Stimulated activated CD8-positive, alpha-beta memory T cell treated with anti-CD3 and anti-CD28 coated beads, Interleukin-4, amount 100 ng/mL, for 1 hour (primary cell): ENCODE measurements at places on chromosomes 11 and 22.

DNA sequence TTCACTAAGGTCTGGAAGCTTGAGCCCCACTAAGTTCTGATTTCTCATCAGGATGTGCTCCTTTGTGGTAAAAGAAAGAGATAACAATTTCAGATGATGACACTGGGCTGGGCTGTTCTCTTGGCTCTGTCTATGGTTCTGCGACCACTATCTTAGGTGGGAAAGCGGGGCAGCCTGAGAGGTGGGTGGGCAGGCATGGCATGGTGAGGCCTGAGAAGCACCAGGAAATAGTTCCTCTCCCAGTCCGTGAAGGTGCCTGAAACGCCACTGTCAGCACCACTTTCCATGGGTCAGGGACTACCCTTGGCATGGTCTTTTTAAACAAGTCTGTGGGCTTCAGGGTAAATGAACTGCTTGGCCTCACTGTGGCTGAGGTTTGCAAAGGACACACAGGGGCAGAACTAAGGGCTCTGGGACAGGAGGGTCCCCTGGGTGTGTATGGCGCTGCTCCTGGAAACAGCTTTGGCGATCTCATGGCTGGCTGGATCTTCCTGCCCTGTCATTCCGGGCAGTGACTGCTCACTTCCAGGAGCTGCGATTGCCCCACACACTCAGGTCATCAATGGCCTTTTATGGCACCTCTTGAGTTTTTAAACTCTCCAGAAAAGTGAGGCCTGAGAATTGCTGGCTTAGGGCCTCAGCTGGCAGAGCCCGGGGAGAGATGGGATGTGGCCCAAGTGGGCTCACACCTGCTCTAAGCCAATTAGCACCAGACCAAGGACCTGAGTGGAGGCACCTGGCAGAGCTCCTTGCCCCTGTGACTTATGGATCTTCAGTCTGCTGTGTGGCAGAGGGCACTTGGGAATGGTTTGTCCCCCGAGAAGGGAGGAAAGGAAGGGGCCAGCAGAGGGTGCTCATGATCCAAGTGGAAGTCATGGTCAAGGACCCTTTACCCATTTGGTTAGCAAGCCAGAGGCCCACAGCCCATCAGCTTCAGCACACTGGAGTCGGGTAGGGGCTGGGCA, 55.6 kb upstream of the LYVE1 start:
- no peak for DNase-seq

DNA sequence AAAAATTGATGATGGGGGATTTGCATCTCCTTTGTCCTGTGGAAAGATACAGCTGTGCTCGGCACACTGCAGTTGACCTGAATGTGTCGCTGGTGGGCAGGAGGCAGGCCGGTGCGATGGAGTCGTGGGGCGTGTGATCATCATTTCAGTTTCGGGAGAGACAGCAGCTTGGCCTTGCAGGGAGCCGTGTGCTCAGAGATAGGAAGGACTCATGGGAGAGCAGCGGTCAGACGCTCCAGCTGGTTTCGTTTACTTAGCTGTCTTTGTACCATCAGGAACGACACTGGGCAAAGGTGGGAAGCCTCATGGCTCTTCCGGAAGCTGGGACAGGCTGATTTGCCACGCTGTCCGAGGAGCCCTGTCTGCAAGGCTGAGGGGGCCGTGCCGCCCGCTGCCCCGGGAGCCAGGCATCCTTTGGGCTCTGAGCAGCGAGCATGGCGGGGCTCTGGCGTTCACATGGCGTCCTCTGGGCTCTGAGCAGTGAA, 32.7 kb downstream of the GRAMD4 start:
- DNase-seq, result no peak

GRCh38 chr11:16933756-16934603, 80.2 kb downstream of the PLEKHA7 start:
- DNase-seq, result no peak

- DNase-seq, result no peak
Measured at GRCh38 chr22:34111210-34111824, 191.0 kb upstream of the LARGE1 start.

GRCh38 chr11:91876746-91877145, 347.9 kb upstream of the FAT3 start:
- DNase-seq, result no peak

GRCh38 chr11:19441288-19441687, 200.5 kb upstream of the E2F8 start:
- no peak for DNase-seq

- no peak for DNase-seq
Measured at GRCh38 chr11:120521176-120521575, 9.6 kb downstream of the GRIK4 start.

DNA sequence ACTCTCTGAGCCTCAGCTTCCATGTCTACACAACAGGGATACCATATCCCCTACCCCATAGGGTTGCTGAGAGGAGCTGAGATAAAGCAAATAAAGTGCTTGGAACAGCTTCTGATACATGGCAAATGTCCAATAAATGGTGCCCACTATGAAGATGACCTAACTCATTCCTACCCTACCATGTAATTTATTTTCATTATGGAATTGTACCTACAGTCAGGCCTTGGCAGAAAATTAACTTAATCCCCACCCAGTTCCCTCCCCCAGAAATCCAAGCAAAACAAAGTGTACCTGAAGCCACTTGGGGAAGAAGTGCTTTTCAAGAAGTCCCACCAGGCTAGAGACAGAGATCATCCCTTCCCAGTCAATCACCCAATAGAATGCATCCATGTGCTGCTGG, 10.8 kb downstream of the SRRD start:
- DNase-seq, result no peak

GRCh38 chr11:537622-538430, 499 bp downstream of the LRRC56 start:
- DNase-seq, result no peak

DNA sequence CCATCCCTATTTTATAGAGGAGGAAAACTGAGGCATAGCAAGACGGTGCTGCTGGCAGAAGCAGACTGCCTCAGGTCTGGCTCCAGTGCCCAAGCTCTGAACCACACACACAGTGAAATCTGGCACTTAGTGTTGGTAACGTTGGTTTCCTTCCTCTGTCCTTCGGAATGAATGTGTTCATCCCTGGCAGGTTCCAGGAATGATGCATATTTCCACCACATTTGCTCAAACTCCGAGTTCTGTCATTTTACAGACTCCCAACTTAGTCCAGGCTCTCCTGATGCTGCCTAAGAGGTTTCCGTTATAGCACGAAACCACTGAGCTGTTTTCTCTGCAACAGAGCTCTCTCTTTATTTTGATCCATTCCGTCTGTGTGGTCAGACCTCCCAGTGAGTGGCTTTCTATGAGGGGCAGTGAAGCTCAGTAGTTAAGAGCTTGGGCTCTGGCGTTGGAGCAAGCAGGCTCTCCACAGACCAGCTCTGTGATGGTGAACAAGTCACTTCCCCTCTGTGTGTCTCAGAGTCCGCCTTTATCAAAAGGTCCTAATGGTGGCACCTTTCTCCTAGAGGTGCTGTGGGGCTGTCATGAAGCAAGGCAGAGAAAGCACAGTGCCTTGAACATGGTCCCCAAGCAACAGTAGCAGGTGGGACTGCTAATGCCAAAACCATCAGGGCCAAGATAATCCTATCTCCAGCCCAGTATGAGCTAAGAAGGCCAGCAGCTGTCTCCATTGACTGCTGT, 200.3 kb downstream of the MYO18B start:
- no peak for DNase-seq
